ENCODE measurements at places on chromosomes 7 and 10.

DNA sequence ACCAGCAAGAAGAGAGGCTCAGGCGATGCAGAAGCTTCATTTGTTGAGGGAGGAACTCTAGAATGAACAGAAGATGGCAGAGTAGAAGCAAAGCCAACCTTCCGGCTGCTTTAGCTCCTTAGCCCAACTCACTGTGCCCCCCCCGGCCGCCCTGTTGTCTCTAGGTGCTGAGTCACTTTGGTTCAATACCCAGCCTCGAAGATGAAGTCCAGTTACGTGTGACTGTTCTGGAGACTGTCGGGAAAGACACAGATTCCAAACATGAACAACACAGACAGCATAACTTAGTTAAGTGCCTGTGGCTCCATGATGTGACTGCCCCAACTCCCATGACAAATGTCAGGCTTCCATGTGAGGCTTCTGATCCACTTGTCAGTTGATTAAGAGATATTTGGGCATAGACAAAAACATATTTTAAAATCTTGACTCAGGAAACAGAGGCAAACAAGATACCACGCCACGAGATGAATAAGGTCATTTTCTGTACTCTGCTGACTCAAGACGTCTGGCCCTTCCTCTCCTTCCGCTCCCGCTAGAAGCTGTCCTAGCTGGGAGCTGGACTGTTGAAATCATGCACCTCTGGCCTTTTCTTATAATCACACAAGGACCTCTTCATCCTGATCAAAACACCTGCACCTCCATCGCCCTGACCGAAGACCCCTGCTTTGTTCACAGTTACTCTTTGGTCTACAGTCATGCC is 199.3 kb downstream of the FRMD4A start:
- DNase-seq, result no peak

GRCh38 chr7:123624527-123625183 is 23.0 kb downstream of the ASB15 start:
- DNase-seq, result no peak

DNA sequence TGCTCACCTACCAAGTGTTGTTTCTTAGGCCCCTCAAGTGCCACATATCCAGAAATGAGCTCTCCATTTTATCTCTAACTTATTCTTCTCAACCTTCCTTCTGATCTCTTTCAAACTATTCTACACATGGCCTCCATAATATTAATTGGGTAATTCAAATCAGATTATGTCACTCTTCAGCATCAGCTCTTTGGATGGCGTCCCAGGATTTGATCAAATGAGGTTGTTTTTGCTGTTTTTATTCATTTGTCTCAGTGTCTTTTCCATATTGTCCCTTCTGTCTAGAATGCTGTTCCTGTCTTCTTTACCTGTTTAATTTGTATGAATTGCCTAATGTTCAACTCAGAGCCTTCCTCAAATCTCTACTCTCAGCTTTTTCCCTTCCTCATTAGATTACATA is 234.6 kb upstream of the CXCL12 start:
- no peak for DNase-seq

- DNase-seq, result no peak
These were observed 200.8 kb downstream of the ADRA2A start for GRCh38 chr10:111277661-111278060.

DNA sequence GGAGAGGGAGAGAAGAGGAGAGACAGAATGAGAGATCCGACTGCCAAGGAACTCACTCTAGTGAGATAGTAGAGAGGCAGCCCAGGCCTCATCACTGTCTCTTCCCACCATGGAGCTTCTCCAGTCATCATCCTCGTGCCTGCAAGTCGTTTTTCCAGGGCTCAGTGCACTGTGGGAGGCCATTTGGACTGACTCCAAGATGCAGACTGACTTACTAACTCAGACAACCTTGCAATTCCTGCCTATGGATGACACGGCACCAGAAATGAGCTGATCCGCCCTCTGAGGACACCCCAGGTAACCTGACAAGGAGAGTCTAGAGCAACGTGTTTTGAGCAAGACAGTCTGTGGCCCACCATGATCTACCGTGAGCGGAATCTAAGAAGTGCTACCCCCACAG is 154.9 kb downstream of the GLI3 start:
- no peak for DNase-seq

DNA sequence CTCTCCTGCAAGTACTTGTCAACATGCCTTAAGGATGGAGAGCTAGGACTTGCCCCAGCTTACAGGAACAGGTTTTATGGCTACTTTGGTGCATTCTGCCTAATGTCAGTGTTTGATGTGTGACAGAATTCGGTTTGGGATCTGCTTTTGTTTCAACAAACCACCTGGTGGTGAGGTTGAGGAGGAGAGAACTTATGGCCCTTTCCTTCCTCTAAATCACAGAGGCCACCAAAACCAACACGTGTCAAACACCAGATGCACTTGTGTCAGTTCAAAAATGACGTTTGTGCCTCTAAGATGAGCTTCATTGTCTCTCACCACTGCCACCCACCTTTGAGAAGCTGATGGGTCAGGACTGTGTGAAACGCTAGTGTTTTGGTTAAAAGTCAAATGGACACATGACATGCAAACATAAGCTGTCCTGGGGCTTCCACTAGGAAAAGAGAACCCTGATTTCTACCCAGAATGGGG is 83.9 kb downstream of the OSBPL3 start:
- no peak for DNase-seq

- DNase-seq, result no peak
These were observed 149.4 kb upstream of the AKR1E2 start for GRCh38 chr10:4676566-4676965.

DNA sequence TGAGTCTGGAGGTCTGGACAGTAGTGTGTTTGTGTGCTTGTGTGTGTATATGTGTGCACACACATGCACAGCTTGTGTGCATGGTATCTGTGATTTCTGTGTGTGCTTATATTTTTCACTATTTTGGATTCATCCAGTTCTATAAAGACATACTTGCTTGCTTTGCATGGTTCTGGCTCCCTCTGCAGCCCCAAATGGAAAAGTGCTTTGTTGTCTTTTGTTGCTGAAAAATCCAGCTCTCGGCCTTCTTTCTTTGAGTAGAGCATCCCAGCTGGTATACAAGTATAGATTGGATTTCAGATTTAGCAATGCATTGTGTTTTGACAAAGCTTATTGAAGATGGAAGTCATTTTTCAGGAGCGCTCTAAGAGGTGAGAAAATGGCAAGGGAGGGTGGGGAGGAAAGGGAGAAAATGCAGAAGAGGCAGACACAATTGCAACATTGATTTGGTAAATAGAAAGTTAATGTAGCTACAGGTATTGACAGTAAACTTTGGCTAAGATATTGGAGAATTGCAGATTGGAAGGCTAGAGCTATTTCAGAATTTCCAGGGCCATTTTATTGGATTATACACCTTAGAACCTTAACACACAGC is 333.9 kb downstream of the AUTS2 start:
- peak; percentile 54 for DNase-seq

- peak; percentile 64 for DNase-seq
These were observed 73.4 kb upstream of the KCNMA1 start for GRCh38 chr10:77710759-77711682.

DNA sequence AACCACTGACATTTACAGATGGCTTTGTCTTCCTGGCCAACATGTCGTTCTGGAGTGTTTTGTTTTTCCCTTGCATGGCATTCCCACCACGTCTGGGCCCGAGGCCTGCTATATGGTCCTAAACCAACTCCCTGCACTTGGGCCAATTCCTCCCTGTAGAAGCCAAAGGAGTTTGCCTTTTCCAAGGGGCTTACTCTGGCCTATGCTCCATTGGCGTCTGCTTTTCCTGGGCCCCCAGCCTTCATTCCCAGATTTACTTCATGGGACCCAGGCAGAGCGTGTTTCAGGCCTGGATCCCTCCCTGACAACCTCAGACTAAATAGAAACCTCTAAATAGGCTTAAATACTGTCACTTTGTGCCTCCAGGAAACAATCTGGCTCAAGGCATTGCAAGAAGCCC is 60.7 kb downstream of the MINDY4 start:
- DNase-seq, result no peak

DNA sequence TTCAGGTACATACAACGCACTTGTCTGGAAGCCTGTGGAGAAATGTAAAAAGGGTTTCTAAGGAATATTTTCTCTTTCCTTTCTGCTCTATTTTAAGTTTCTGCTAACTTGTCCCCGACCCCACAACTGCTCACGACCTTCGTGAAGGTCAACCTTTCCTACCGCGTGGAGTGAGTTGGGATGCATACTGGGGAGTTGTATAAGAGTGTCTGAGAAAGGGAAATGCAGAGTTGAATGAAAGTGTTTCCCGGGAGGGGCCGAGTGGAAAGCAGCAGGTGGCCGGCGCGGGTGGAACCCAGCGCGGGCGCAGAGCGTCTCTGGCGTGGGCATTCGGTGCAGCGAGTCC is 17.9 kb upstream of the ACBD5 start:
- no peak for DNase-seq

GRCh38 chr10:7596356-7596755 is 70.4 kb downstream of the ITIH5 start:
- DNase-seq, result no peak

DNA sequence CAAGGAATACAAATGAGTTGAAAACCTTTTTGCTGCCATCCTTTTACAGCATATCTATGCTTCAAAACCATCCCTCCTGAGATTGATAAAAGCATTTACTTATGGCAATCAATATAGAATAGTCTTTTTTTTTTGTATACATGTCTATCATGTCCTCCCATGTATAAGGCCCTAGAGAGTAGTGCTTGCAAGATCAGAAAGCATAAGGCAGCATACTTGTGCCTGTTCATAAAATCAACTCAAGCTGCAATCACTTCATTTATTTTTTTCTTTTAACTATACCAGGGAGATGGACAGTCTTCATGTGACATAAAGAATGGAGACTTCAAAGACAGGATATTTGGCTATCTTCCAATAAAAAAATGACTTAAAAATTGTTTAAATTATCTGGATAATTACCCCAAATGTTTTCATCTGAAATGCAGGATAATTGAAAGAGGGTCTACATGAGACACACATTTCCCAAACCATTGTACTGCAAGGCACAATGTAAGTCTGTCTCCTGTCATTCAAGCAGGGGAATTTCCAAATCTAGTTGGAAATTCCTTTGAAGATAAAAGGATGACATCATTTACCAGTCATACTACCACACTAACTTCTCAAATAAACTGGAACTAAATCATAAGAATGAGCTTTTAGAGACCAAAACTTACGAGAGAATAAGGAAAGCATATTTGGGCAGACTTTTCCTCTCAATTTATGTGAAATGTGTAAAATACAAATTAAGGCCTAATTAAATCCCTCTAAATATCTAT is 22.5 kb downstream of the LRRN3 start:
- DNase-seq, result no peak

- DNase-seq, result peak; percentile 18
These were observed 849.1 kb upstream of the AUTS2 start for GRCh38 chr7:68748934-68749900.

DNA sequence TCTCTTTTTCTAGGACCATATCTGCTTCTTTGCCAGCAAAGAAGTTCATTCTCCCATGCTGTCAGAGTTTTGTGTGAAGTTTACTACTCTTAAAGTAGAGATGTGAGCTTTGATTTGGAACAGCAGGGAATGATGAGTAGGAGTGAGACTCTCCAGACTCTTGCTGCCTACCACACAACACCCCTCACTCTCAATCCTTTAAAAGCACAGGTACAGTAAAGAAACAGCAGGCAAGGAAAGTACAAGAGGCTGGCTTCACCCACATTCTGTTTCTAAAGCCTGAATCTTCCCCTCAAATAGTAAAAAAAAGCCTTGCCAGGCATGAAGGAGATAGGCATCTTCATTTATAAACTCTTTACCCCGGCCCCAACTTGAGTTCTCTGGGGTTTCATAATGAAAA is 97.3 kb downstream of the ARMH3 start:
- DNase-seq, result no peak
